ENCODE measurements at places on chromosomes 11 and 22.

GRCh38 chr11:63901660-63902059 is 15.3 kb downstream of the RCOR2 start:
- no peak for DNase-seq

DNA sequence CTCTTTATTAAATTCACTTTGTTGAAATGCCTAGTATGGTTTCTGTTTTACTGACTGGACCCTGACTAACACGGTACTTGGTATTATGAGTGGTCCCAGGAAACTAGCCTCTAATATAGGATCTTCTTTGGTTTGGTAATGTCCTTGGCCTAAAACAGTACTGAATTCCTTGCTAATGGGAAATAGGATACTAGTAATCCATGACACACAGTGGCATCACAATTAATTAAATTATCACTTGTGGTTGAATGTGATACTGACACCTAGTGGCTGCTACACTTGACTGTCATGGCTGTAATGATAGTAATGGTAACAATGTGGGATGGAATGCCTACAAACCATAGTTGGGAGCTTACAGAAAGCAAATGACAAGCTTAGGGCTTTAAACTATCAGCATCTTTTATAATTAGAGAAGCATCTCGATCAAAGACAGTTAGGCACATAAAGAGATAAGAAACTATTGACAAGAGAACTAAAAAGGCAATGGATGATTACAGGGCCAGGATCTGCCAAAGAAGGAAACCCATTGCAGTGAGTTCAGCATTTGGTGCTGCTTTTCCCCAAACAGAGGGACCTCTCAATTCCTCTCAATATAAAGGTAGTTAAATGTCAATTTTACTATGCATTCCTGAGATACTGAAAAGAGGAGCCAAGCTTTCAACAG is 8.6 kb downstream of the DNHD1 start:
- DNase-seq = no peak

GRCh38 chr11:117593065-117593464 is 204.0 kb downstream of the DSCAML1 start:
- DNase-seq = no peak

DNA sequence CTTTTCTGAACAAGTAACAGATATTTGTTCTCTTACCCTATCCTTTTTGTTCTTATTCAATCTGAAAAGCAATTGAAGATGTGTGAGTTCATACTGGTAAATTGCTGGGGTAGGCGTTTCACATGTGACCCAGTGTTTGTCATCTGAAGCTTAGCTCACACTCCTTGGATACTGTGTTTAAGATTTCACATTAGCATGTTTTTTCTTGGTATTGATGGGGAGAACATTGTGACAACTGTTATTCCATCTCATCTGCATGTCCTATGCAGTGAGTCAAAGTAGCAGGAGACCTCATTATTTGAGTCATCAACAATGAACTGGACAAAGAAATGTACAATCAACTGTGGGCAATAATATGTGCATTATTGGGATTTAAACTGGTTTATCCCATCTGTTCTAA is 691.6 kb upstream of the ANO5 start:
- no peak for DNase-seq

DNA sequence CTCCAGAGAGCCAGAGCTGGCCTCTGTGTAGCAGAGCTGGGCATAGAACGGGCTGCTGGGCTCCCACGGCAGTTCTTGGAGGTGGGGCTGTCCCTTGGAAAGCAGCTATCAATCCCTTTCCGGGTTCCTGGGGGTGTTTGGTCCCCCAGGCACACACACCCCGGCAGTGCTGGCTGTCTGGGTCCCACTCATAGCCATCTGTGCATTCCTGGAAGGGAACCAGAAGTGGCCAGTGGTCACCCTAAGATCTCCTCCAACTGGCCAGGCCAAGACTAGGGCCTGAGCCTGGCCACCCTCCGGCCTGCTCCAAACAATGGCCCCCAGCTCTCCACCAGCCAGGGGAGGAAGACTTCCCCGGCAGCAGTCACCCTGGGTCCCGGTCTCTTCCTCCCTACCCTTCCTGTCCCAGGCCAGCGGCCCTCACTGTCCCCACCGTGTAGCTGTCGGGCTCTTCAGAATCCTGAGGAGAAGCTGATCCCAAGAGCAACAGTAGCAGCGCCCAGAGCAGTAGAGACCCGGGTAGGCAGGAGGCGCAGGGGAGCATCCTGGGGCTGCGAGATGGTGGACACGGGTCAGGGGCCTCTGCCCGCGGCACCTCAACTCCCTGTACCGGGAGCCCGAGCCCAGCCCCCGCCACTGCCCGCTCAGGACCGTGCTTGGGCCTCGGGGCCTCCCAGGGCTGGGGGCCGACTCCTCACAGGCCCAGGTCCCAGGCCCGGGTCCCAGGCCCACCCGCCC is 620 bp downstream of the EFEMP2 start:
- DNase-seq = no peak

DNA sequence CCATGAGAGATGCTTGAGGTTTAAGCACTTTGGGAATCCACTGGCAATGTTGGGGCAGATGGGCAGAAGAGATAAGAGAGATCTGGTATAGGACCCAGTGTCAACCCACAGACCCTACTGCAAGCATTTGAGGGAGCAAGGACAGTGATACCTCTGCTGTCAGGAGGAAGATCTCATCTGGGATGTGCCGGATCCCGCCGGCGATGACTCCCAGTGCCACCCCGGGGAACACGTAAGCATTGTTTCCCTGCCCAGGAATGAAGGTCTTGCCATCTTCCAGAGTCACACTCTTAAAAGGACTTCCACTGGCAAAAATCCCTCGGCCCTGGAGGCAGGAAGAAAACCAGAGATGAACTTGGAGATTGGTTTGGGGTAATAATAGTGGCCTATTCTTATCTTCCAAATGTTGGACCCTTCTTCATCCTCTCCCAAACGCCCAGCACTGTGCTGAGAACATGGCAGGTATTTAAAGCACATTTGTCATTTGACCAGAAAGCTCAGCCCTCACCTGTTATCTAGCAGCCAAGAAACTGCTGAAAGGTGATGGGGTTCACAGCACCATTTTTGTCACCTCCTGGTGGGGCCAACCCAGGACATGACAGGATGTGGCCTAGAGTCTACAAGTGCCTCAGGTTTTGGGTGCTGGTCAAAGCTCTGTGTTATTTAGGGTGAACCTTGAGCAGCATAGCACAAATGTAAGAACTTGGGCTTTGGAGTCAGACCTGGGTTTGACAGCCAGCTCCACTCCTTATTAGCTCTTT is 71.7 kb downstream of the CCDC81 start:
- no peak for DNase-seq

GRCh38 chr11:130208241-130209127 is 48.9 kb downstream of the ST14 start:
- no peak for DNase-seq

GRCh38 chr11:5968394-5968793 is at the start of gene OR56A5:
TSS of gene OR56A5 (minus strand) at chr11:5968494. CDS start at chr11:5968494, 0 bp downstream.
- no peak for DNase-seq

- no peak for DNase-seq
These were observed 816.3 kb downstream of the BRD1 start for GRCh38 chr22:49011379-49011768.

DNA sequence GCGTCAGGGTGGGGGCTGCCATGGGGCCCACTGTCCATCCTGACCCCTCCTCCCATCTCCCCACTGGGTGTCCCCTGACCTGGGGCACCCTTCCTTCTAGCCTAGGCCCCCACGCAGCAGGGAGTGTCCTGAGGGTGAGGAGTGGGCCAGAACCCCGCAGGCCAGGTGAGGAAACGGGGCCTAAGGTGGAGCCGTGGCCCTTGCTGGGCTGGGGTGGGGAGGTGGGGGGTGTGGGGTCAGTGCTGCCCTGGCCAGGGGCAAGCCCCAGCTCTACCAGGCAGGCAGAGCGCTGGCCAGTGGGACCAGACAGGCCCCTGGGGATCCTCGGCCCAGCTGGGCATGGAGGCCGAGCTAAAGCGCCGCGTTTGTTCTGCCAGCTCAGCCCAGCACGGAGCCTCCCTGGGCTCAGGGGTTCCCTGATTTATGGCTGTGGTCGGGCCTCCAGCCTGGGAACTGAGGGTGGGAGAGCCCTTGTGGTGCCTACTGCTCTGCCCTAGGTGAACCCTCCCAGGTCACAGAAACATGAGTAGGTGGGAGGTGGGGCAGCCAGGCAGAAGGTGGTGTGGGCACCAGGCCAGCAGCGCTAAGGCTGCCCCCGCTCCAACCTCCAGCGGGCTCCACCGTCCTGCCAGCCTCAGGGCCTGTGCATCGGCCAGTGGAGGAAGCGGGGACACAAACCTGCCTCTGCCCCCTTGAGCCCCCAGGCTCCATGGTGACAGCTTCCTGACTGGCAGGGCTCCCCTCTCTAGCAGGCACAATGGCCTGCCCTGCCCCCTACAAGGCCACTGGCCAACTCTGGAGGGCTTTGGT is 22.4 kb downstream of the TRMU start:
- no peak for DNase-seq

DNA sequence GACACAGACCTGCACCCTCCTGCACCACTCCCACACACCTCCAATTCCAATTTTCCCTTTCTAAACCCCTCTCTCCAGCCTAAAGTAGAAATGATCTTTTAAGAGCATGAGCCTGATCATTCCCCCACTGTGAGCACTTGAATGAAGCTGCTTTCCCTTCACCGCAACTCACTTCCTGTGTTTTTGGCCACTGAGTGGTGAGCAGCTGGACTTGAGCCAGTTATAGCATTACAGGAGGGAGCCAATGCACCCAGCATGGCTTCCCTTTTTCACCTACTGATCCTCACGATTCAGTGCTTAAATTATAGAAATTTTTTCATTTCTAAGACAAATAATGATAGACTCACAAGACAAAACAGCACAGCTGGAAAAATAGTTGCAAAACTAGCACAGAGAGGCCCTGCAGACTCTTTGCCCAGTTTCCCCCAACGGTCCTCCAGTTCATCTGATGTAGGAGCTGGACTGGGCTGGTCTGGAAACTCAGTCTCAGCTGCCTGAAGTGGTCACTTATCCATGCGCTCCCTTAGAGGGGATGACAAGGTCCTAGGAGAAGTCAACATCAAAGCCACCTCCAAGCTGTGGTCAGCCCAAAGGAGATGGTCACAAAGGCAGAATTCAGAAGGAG is 9.7 kb upstream of the APOL4 start:
- no peak for DNase-seq

- DNase-seq = no peak
These were observed 20.6 kb downstream of the BCR start for GRCh38 chr22:23200898-23201297.

- no peak for DNase-seq
These were observed 52.6 kb downstream of the SWAP70 start for GRCh38 chr11:9716275-9717039.

- no peak for DNase-seq
These were observed 497.0 kb upstream of the TENM4 start for GRCh38 chr11:79937676-79938334.

- DNase-seq = no peak
These were observed 41.2 kb downstream of the RRAS2 start for GRCh38 chr11:14317659-14318325.

DNA sequence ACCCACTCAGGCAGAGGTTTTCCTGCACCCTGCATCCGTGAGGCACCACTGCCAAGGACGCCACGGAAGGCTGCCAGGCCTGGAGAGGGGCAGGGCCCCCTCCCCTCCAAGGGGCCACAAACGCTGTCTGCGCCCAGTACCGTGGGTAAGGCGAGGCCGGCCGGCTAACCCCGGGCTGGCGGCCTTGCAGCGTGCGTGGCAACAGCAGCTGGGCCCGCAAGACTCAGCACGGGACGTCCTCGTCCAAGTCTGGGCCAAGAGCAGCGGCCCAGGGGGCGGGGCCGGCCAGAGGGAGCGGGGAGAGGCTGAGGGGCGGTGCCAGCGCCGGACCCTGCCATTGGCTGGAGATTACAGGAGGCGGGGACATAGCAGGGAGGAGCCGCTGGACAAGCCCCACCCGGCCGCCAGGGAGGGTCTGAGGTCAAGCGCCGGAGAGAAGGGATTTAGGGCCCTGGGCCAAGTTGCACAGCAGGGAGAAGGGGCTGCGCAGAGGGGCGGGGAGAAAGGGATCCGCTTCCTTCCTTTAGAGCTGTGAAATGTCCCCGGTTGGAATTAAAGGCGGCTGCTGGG is 16.0 kb downstream of the SLC43A1 start:
- no peak for DNase-seq

DNA sequence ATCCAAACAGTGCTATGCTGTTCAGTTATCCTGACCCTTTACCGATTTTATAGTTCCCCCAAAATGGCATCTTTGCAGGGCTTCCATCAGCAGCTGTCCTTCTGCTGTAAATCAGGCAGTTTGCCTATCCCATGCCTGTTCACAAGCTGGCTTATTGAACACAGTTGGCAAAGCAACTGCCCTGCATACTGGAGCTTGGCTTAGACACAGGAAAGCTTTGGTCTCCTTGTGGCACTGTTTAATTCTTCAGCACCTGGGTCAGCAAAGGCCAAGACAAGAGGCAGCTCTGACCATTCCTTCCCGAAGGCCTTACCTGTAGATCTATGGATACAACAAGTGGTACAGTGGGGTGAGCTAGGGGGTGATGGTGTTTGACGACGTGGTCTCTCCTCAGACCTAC is 32.2 kb downstream of the TSPAN18 start:
- no peak for DNase-seq

GRCh38 chr11:2311353-2312133 is 9.7 kb downstream of the TSPAN32 start:
- no peak for DNase-seq

GRCh38 chr11:64306876-64307622 is 1.7 kb downstream of the ESRRA start:
- no peak for DNase-seq

GRCh38 chr22:46076651-46077339 is 73.5 kb upstream of the PPARA start:
- no peak for DNase-seq

DNA sequence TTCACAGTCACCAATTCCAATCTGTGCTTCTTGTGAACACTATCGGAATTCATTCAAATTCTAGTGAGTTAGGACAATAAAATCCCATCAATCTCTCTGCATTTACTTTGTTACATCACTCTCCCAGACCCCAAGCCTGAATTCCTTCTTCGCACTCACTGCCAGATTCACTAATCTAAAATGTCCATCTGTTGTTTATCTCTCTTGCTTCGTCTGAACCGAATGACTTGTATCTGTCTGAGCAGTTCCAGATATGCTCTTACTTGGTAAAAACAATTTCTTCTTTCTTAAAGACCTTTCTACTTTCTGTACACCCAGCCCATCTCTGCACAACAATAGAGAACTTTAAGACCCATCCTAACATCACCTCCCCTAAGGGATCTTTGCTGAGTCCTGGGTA is 7.0 kb downstream of the MMP10 start:
- no peak for DNase-seq

DNA sequence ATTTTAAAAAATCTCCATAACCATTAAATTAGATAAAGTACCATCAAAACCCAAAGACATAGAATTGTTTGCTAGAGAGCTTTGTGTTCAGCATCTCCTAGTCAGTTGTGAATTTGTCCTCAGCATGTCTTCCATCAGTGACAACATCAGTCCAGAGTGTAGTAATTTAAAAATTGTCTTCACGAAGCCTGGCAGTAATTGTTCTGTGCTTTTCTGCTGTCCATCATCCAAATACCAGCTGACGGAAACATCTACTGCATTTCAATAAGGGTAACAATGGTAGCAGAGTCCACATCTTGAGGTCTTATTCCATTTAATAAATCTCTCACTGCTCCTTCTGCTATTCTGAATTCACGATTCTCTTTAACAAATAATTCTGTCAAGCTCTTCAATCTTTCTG is 121.5 kb downstream of the ATXN10 start:
- DNase-seq = no peak

- no peak for DNase-seq
These were observed 15.2 kb downstream of the POLR2F start for GRCh38 chr22:37968452-37969251.

GRCh38 chr22:41826430-41827383 is 6.2 kb upstream of the SREBF2 start:
- DNase-seq = no peak

All from stimulated activated CD4-positive, alpha-beta T cell treated with anti-CD3 and anti-CD28 coated beads, Interleukin-1b, Interleukin-23, amount 100 ng/mL, for 1 hour (primary cell).